Gastrocnemius medialis (tissue), 4 donors: ENCODE measurements at places on chromosomes 3 and 15. TPM values are rescaled to one million over a fixed set of nuclear protein-coding genes. Genes with fewer than 3 reads are reported as not detected.

RASGRP1 gene
- total RNA-seq = 0.85 TPM

CD200 gene
- 0.76 TPM for total RNA-seq

FETUB gene
- not detected for total RNA-seq

RASGRF1 gene
- not detected for total RNA-seq

SNRPN gene
- 134 TPM for total RNA-seq

DUOXA2 gene
- total RNA-seq = not detected

SH3GL3 gene
- total RNA-seq = not detected

SQOR gene
- 149 TPM for total RNA-seq

PPP2R3A gene
- 26.3 TPM for total RNA-seq

LRRIQ4 gene
- not detected for total RNA-seq

PROS1 gene
- total RNA-seq = 8.3 TPM

ATP13A5 gene
- not detected for total RNA-seq

GP5 gene
- total RNA-seq = not detected

ILDR1 gene
- not detected for total RNA-seq

STAC gene
- total RNA-seq = 1.7 TPM

PTH1R gene
- total RNA-seq = 6.8 TPM

SLC28A1 gene
- total RNA-seq = not detected

FBXO40 gene
- 20.6 TPM for total RNA-seq

TEX9 gene
- not detected for total RNA-seq

STRIT1 gene
- 1,086 TPM for total RNA-seq

MST1R gene
- 0.40 TPM for total RNA-seq

RIOX2 gene
- total RNA-seq = 57.3 TPM

EPHB3 gene
- total RNA-seq = 0.13 TPM

ROPN1 gene
- not detected for total RNA-seq

MEIS2 gene
- total RNA-seq = not detected

PYGO1 gene
- total RNA-seq = 35.1 TPM

TRPM1 gene
- not detected for total RNA-seq

IGSF11 gene
- total RNA-seq = 11.5 TPM

ANKRD63 gene
- total RNA-seq = not detected

ARRDC4 gene
- total RNA-seq = 20.6 TPM

ZMYND10 gene
- total RNA-seq = not detected

ISL2 gene
- not detected for total RNA-seq

TRIM42 gene
- total RNA-seq = not detected

FGD5 gene
- 5.4 TPM for total RNA-seq

CYP11A1 gene
- 0.15 TPM for total RNA-seq

PTX3 gene
- total RNA-seq = 9.1 TPM

C2CD4A gene
- total RNA-seq = 0.66 TPM
